Activated naive CD8-positive, alpha-beta T cell treated with anti-CD3 and anti-CD28 coated beads, Interleukin-2, amount 10 ng/mL, durations not matched to agents 7 days and 5 days (primary cell): ENCODE measurements at places on chromosomes 3 and 15. TPM values are rescaled to one million over a fixed set of nuclear protein-coding genes. Genes with fewer than 3 reads are reported as not detected.
A peak's percentile ranks its signal among the peaks of the same experiment; 100 is the strongest.

- peak overlapping the region; percentile 87 for H3K27ac ChIP-seq
- H3K4me1 ChIP-seq, result peaks cover 48% of the 10 kb centered on the region
- H3K36me3 ChIP-seq, result peaks cover 10% of the 10 kb centered on the region
- peak; percentile 69 for DNase-seq
- no peaks in the 10 kb centered on the region for H3K27me3 ChIP-seq
Measured at GRCh38 chr15:42608110-42608531, 32.7 kb downstream of the STARD9 start.

DNA sequence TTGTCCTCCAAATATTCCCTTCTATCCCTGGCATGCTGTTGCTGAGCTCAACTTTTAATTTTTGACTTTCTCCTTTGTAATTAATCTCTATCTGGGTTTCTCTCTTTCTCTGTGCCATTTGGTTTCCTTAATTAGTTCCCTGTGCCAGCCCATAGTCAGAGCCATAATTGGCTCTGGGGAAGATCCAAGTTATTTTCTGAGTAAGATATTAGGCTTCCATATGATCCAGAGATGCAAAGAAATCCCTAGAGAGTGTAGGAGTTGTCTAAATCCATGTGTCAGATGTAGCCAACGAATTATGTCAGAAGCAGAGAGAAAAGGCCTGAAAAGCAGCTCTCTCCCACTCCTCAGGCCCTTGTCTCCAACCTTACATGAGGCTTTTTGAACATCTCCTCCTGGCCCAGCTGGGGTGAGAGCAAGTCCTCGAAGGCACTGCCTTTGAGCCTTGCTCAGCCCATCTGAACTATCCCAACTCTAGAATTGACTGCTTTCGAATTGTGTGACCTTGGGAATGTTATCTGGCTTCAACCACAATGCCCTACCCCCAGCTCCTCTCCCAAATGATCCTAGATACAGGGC is 46.4 kb downstream of the MOBP start:
- no peak overlapping the region for H3K4me3 ChIP-seq
- no peaks in the 10 kb centered on the region for H3K36me3 ChIP-seq
- no peak for DNase-seq
- no peak overlapping the region for H3K27ac ChIP-seq

DNA sequence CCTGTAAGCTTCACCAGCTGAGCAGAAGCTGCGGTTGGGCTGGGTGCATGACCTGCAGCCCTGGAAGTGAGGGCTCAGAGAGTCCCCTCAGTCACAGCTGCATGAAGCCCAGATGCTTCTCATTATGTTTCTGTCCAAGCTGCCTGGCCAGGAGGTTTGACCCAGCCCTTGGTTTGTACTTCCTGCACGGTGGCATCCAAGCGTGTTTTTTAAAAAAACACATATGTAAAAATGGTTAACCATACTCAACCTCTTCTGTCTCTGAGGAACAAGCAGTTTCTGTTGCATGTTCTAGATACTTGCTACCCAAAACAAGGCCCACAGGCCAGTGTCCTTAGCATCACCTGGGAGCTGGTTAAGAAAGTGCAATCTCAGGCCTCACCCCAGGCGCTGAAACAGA is 76.0 kb upstream of the ATP10A start:
- H3K27ac ChIP-seq, result no peak overlapping the region
- no peak for DNase-seq
- no peaks in the 10 kb centered on the region for H3K36me3 ChIP-seq
- H3K4me1 ChIP-seq, result no peaks in the 10 kb centered on the region
- H3K27me3 ChIP-seq, result peaks cover 3% of the 10 kb centered on the region
- no peak overlapping the region for H3K4me3 ChIP-seq

- H3K36me3 ChIP-seq, result no peaks in the 10 kb centered on the region
- H3K27me3 ChIP-seq, result no peaks in the 10 kb centered on the region
- no peak overlapping the region for H3K4me3 ChIP-seq
- no peak overlapping the region for H3K27ac ChIP-seq
- H3K4me1 ChIP-seq, result no peaks in the 10 kb centered on the region
Measured at GRCh38 chr3:192092388-192093005, 631.5 kb downstream of the PYDC2 start.

DNA sequence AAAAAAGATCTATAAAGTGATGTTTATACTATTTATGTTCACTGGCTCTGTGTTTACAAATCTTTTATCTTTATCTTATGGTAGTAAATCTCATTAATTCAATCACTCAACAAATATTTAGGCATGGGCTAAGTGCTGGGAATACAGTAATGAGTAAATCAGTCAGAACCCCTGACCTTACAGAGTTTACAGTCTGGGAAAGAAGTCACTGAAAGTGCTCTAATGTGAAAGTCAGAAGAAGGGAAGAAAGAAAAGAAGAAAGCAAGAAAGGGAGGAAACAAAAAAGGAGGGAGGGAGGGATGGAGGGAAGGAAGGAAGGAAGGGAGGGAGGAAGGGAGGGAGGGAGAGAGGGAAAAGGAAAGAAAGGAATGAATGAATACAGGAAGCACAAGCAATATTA is 96.8 kb upstream of the SOX2 start:
- DNase-seq, result no peak
- H3K27me3 ChIP-seq, result peaks cover 2% of the 10 kb centered on the region
- no peaks in the 10 kb centered on the region for H3K4me1 ChIP-seq

MYZAP gene
- not detected for total RNA-seq

CCR9 gene
- total RNA-seq, result 19.4 TPM
